ENCODE measurements at places on chromosomes 4 and X. TPM values are rescaled to one million over a fixed set of nuclear protein-coding genes. Genes with fewer than 3 reads are reported as not detected.

- H3K27me3 ChIP-seq: no peaks in the 10 kb centered on the region
- peaks cover 14% of the 10 kb centered on the region for H3K4me1 ChIP-seq
- no peak for DNase-seq
- H3K27ac ChIP-seq: no peak overlapping the region
- H3K4me3 ChIP-seq: no peak overlapping the region
These were observed 163.4 kb downstream of the FBXW7 start for GRCh38 chr4:152372444-152372843.

DNA sequence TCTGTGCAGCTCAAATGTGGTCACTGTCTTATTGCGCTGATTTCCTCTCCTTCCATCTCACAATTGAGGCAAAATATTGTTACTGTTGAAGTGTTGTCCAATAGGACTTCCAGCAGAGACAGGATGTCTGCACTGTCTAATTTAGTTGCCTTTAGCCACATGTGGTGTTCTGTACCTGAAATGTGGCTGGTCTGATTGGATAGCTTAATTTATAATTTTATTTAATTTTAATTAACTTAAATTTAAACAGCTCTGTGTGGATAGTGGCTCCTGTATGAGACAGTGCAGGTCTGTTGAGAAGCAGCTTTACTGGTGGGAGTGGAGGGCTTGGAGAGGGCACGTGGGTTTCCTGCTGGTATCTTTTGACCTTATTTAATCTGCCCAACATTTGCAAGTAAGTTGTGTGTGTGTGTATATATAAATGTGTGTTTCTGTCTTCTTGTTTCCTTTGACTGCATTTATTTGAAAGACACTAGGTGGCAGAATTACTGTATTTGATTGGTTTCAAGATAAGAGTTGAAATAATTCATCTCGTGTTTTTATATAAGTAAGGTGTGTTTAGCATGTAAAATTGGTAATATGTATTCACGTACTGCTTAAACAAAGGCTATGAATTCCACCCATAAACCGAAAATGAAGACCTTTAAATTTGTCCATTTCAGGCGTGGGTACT, 55.3 kb upstream of the MSANTD1 start:
- H3K4me1 ChIP-seq: no peaks in the 10 kb centered on the region
- peaks cover 63% of the 10 kb centered on the region for H3K36me3 ChIP-seq
- H3K4me3 ChIP-seq: no peak overlapping the region
- no peak for DNase-seq

TBC1D19 gene
- 21.6 TPM for total RNA-seq

H2BW2 gene
- not detected for total RNA-seq

GRCh38 chr4:105453550-105454205, 20.2 kb downstream of the PPA2 start:
- H3K4me1 ChIP-seq: no peaks in the 10 kb centered on the region
- H3K27ac ChIP-seq: no peak overlapping the region
- H3K27me3 ChIP-seq: no peaks in the 10 kb centered on the region
- H3K4me3 ChIP-seq: no peak overlapping the region
- DNase-seq: no peak
- no peaks in the 10 kb centered on the region for H3K36me3 ChIP-seq

- H3K27ac ChIP-seq: no peak overlapping the region
- DNase-seq: no peak
- no peaks in the 10 kb centered on the region for H3K4me1 ChIP-seq
These were observed 543.5 kb downstream of the PDHA2 start for GRCh38 chr4:96383349-96383748.

All from sigmoid colon (tissue), 7 donors.